ENCODE measurements at places on chromosomes 3 and 15.

GRCh38 chr3:40265181-40265580, 44.3 kb upstream of the EIF1B start:
- DNase-seq = no peak

GRCh38 chr3:43512754-43513404, 108.9 kb downstream of the ANO10 start:
- DNase-seq = no peak

DNA sequence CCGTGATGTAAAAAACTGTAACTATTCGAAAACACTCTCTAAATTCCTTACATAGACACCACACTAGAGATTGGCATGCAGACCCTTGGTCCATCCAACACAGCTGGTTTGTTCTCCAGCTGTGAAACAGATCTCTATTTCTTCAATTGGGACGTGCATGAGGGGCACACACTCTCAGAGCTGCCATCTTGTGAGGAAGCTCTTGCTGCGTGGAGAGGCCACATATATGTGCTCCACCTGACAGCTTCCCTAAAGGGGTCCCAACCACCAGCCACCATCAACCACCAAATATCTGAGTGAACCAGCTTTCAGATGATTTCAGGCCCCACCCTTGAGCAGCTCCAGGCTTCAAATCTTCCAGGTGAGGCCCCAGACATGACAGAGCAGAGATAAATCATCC, 25.6 kb downstream of the SSUH2 start:
- DNase-seq = no peak

GRCh38 chr3:64379221-64379620, 154.0 kb upstream of the PRICKLE2 start:
- no peak for DNase-seq

GRCh38 chr3:156109989-156110388, 10.4 kb upstream of the KCNAB1 start:
- no peak for DNase-seq

GRCh38 chr3:99921986-99922385, 104.3 kb downstream of the CMSS1 start:
- DNase-seq = no peak

DNA sequence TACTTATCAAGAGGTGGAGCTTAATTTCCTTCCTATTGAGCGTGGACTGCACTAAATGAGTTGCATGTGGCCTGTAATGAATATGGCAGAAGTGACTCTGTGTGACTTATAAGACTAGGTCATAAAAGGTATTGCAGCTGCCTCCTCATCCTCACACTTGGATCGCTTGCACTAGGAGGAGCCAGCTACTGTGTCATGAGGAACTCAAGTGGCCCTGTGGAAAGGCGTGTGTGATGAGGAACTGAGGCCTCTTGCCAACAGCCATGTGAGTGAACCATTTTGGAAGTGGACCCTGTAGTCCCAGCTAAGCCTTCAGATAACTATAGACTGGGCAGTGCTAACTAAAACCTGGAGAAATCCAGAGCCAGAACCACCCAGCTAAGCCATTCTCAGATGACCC, 7.1 kb upstream of the SLC30A4 start:
- DNase-seq = no peak

- DNase-seq = no peak
These were observed 58.6 kb downstream of the QTRT2 start for GRCh38 chr3:114115143-114115542.

GRCh38 chr3:72950372-72950771, 46.2 kb upstream of the PPP4R2 start:
- no peak for DNase-seq

Data from stimulated activated CD8-positive, alpha-beta memory T cell treated with anti-CD3 and anti-CD28 coated beads, Interleukin-7, amount 100 ng/mL, for 1 hour (primary cell).